ENCODE measurements at places on chromosomes 2 and 18.

DNA sequence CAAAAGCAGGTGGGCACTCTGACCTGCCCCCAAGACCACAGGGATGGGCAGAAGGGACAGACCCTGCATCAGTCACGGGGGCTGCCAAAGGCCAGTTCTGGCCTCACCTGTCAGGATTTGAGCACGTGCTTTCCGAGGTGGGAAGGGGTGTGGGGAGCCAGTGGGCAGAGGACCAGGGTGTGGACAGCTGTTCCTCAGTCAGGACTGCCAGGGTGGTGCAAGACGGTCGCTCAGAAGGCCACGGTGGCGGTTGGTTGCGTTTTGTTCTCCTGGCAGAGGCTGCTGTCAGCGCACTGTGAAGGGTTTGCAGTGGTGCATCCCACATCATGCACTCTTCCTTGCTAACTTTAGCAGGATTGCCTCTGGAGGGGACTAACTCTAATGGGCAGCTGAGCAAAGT lies 665.3 kb upstream of the RAB6C start:
- no peak for DNase-seq

DNA sequence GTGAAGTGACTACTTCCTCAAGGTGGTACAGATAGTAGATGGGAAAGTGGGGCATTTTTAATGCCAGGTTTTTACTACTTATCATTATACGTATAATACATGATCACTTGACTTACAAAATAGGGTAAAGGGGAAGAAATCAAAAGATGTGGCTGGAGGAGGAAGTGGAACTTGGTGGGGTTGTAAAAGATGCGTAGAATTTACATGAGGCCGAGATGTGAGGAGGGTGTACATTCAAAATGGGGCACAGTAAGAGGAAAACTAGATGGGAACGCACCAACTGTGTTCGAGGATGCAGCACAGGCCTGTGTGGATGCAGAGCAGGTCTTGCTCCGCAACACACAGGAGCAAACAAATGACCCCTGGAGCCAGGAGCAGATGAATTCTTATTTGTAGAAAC lies 403.3 kb downstream of the TXNL1 start:
- no peak for DNase-seq

GRCh38 chr2:238291550-238292281 lies 3.3 kb upstream of the PER2 start:
- no peak for DNase-seq

DNA sequence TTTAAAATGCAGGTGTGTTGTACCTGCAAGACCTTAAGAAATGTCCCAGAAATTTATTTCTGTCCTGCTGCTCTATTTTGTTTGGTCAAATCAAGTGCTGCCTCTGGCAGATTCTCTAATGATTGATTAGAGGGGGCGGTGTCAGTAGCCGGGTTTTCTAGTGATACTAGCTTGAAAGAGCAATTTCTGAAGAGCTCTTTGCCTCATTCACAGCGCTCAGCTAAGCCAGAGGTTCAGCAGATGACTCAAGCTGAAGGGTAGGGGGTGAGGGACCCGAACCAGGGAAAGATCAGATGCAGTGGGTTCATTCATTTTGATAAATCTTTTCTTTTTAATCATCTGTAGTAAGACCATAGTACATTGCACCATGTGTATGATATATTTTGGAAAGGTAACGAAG lies 15.0 kb downstream of the ZBTB7C start:
- no peak for DNase-seq

GRCh38 chr18:13605477-13605876 lies 120.9 kb downstream of the FAM210A start:
- DNase-seq, result no peak

- DNase-seq, result no peak
These were observed 176.9 kb upstream of the FN1 start for GRCh38 chr2:215612786-215613185.

- no peak for DNase-seq
These were observed 7.7 kb downstream of the FAM228A start for GRCh38 chr2:24182507-24182906.

GRCh38 chr18:39326772-39327171 lies 1761.2 kb upstream of the CELF4 start:
- DNase-seq, result no peak

DNA sequence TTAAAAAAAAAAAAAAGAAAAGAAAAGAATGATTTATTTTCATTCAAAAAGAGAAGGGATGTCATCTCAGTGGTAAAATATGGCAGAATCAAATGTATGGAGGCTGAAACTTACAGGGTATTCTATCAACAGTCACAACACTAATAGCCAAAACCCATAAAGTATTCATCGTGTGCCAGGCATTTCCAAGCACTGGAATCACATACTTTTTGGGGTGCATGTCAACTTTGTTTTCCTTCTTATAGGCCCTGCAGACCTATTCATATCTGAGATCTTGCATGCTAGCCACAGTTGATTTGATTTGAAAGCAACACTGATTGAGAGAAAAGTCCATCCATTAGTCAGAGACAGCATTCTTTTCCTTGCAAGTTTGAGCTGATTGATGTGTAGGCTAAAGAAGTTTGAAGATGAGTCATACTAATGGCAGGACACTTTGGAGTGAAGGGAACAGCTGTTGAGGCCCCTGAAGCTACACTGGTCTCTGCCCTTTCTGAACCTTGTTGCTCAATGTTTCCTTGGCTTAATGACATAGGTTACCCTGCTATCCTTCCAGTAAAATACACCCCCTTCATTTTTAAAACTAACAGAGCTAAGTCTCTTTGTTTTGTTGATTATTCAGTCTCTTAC lies 22.0 kb downstream of the KATNAL2 start:
- peak; percentile 83 for DNase-seq

DNA sequence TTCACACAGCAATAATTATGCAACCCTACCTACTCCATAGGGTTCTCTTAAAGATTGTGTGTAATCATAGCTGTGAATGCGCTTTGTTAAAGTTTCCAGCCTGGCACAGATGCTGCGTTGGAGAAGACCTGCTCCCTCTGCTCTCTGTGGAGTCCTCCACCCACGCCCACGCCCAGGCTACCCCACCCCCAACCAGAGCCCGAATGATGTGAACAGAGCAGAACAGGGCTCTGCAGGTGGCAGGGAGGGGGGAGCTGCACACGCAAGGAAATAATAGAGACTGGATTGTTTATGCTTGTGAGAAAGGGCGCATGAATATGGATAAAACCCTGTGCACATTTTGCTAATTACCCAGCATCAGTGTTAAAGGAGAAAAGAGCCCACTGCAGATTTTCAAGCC lies 447.5 kb downstream of the BCL11A start:
- no peak for DNase-seq

- DNase-seq, result no peak
These were observed 126.0 kb downstream of the MEP1B start for GRCh38 chr18:32315881-32316280.

DNA sequence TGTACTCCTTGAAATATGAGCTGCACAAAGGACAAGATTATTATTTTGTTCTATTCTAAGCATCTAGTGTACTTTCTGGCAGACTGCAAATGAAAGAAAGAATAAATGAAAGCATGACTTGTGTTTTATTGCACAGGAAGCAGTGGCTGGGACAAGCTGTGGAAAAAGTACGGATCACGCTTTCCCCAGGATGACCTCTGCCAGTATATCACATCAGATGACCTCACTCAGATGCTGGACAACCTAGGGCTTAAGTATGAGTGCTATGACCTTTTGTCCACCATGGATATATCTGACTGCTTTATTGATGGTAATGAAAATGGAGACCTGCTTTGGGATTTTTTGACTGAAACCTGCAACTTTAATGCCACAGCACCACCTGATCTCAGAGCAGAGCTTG lies 49.4 kb downstream of the HNMT start:
- DNase-seq, result no peak

- DNase-seq, result no peak
These were observed 89.0 kb downstream of the ZNF521 start for GRCh38 chr18:25262920-25263319.

GRCh38 chr2:181203412-181203811 lies 223.0 kb downstream of the UBE2E3 start:
- peak; percentile 36 for DNase-seq

DNA sequence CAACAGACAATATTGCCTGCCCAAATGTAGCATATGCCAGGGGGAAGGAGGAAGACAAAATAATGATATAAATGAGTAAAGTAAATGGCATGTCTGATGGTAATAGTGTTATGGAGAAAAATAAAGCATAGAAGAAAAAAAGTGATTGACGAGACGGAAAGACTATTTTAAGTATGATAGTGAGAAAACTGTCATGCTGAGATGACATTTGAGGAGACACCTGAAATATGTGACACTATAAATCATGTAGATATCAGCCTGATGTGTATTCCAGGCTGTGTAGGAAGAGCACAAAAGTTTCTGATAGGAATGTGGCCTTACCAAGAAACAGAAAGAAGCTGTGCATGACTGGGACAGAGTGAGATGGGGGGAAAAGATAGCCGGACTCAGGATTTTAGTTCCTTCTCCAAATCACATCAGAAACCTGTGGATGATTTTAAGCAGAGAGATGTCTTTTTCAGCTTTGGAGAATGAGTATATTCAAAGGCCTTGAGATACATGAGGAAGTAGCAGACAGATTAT lies 387.3 kb upstream of the SYT4 start:
- DNase-seq, result no peak

- DNase-seq, result no peak
These were observed 991.9 kb upstream of the CHAC2 start for GRCh38 chr2:52775674-52776073.

DNA sequence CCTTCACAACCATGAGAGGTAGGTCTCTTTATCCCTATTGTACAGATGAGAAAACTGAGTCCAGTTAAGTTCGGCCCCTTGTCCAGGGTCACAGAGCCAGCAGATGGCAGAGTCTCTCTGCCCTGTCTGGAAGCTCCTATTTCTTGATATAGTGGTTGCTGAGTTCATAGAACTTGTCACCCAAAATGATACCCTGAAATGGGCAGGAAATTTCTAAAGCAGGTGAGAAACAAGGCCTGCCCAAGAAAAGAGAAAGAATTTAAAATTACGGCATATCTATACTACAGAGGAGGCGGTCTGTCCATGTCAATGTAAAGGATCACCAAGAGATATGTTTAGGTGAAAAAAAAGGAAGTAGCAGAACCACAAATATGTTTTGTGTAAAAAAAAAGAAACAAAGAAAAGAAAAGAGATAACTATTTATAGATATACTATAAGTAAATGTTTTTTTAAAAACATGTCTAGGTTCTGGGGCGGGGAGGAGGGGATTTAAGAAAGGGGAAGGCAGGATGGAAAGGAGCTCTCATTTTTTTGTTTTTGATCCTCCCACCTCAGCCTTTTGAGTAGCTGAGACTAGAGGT lies 39.8 kb downstream of the MYO7B start:
- DNase-seq, result no peak

DNA sequence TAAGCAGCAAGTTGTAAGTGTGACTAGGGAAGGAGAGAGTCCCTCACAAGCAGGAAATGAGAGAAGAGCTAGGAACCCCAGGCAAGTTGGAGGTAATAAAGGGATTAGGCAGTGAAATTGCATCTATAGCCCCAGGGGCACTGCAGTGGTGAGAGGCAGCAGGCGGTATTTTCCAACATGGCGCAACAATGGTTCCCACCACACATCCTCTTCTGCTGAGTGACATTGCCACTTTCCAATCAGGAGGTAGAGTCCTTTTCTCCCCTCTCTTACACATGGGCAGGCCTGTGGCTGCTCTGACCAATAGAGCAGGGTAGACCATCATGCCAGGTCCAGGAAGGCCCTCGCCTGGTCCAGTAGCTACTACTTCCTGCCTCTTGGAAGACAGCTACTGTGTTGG lies 86.6 kb downstream of the DNER start:
- DNase-seq, result no peak

GRCh38 chr2:88599527-88599926 lies 27.7 kb downstream of the EIF2AK3 start:
- DNase-seq, result no peak

DNA sequence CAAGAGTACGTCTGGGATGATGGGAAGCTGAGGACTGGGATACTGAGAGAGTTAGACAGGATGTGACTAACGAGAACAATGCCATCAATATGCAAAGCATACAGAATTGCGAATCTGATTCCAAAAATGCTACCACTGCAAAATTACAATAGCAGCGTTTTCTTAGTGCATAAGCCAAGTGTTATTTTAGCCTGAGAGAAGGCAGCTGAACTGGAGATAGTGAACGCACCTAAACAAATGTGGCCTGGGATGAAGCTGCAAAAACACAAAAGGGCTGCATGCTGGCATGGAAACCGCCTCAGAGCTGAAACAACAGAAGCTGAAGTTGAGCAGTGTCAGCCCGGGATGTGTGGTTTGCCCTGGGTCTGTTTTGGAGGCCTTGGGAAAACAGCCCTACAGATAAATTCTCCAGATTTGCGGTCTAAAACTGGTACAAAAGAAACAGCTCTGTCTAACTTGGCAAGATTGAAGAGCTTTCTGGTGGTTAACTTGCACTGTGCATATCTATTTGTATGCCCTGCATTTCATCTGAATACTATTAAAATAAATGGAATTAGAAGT lies 45.5 kb downstream of the LYPD6 start:
- no peak for DNase-seq

- no peak for DNase-seq
These were observed 143.0 kb downstream of the RAD51AP2 start for GRCh38 chr2:17375262-17375661.

- DNase-seq, result no peak
These were observed 40.5 kb upstream of the ITPRID2 start for GRCh38 chr2:181850936-181851560.

Measured in fibroblast of the conjunctiva (primary cell).